SJSA1 (cell line): ENCODE measurements at places on chromosomes 12 and 14. TPM values are rescaled to one million over a fixed set of nuclear protein-coding genes. Genes with fewer than 3 reads are reported as not detected.

GNB3 gene
- total RNA-seq: not detected in 2 replicates

GLIPR1L1 gene
- not detected in 2 replicates for total RNA-seq

ATL1 gene
- total RNA-seq: 2.3 and 11.2 TPM in 2 replicates

GARIN6 gene
- total RNA-seq: not detected in 2 replicates

KSR2 gene
- 0.03 TPM in 1 of 2 replicates, not detected in the other for total RNA-seq

CEP128 gene
- total RNA-seq: 4.9 and 5.2 TPM in 2 replicates

SERPINA3 gene
- 0.13 and 0.95 TPM in 2 replicates for total RNA-seq

ADAMTS20 gene
- total RNA-seq: not detected in 2 replicates

ASB2 gene
- total RNA-seq: 14.9 and 22.0 TPM in 2 replicates

IRAK3 gene
- total RNA-seq: not detected in 2 replicates

PSMC6 gene
- total RNA-seq: 168 and 216 TPM in 2 replicates

REP15 gene
- total RNA-seq: 0.94 and 1.1 TPM in 2 replicates

IPO4 gene
- 25.1 and 27.6 TPM in 2 replicates for total RNA-seq

GALNT16 gene
- total RNA-seq: 0.03 TPM in 1 of 2 replicates, not detected in the other

MMP17 gene
- 3.1 and 3.4 TPM in 2 replicates for total RNA-seq

PLD4 gene
- not detected in 2 replicates for total RNA-seq

FGF6 gene
- total RNA-seq: not detected in 2 replicates

SLC5A8 gene
- total RNA-seq: not detected in 2 replicates

PMEL gene
- 0.34 TPM in 1 of 2 replicates, not detected in the other for total RNA-seq

ELK3 gene
- total RNA-seq: 19.0 and 20.6 TPM in 2 replicates

PRB2 gene
- not detected in 2 replicates for total RNA-seq

GPRC5A gene
- total RNA-seq: 1.6 and 2.8 TPM in 2 replicates

AKAP5 gene
- 7.3 and 8.3 TPM in 2 replicates for total RNA-seq

FOXG1 gene
- total RNA-seq: not detected in 2 replicates

CCDC198 gene
- total RNA-seq: not detected in 2 replicates

LUM gene
- total RNA-seq: 505 and 812 TPM in 2 replicates

CRIP2 gene
- total RNA-seq: 1.1 and 3.8 TPM in 2 replicates

SCYL2 gene
- total RNA-seq: 46.8 and 54.9 TPM in 2 replicates

BMP4 gene
- total RNA-seq: 1.8 and 3.4 TPM in 2 replicates

FAM90A1 gene
- total RNA-seq: not detected in 2 replicates

POTEM gene
- not detected in 2 replicates for total RNA-seq

CCDC175 gene
- not detected in 2 replicates for total RNA-seq

ATN1 gene
- total RNA-seq: 6.0 and 7.2 TPM in 2 replicates

B4GALNT3 gene
- not detected in 2 replicates for total RNA-seq

INHBE gene
- 2.2 and 2.5 TPM in 2 replicates for total RNA-seq

ARHGEF40 gene
- 38.7 and 42.2 TPM in 2 replicates for total RNA-seq

LRP1-AS gene
- total RNA-seq: not detected in 2 replicates

KRT4 gene
- total RNA-seq: not detected in 2 replicates
